Stimulated activated CD8-positive, alpha-beta memory T cell treated with anti-CD3 and anti-CD28 coated beads, Interleukin-7, amount 100 ng/mL, for 1 hour (primary cell): ENCODE measurements at places on chromosomes 6 and 20.

DNA sequence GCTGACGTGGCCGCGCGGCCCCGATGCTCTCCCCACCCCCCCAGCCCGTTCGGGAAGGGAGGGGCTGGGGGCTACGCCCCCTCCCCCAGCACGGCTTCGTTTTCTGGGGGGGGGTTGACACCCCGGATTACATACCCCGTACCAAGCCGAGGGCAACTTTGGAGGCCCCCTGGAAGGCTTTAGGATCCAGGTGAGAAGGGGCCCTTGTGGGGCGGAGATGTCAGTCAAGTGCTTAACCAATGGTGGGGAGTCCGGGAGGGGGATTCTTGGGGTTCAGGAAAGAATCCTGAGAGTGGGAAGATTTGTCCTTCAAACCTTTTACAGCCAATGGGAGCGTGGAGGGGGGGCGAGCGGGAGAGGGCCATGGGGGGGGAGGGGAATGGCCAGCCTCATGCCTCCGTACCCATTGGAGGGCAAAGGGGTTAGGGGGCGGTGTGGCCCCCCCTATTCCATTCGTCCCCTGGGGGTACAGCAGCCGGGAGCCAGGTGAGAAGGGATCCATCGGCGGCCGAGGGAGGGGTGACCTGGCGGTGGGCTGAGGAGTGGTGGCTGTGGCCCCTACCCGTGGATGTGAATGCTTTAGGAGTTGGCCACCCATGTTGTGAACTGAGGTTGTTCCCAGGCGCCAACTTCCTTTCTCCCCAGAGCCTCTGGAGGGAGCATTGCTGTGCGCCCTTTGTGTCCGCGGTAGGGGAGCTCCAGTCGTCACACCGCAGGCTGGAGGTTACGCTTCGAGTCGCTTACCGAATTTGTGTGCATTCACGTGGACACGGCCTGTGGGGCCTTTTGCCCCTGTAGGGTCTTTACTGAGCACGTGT, 682 bp downstream of the BRD2 start:
- DNase-seq: no peak

DNA sequence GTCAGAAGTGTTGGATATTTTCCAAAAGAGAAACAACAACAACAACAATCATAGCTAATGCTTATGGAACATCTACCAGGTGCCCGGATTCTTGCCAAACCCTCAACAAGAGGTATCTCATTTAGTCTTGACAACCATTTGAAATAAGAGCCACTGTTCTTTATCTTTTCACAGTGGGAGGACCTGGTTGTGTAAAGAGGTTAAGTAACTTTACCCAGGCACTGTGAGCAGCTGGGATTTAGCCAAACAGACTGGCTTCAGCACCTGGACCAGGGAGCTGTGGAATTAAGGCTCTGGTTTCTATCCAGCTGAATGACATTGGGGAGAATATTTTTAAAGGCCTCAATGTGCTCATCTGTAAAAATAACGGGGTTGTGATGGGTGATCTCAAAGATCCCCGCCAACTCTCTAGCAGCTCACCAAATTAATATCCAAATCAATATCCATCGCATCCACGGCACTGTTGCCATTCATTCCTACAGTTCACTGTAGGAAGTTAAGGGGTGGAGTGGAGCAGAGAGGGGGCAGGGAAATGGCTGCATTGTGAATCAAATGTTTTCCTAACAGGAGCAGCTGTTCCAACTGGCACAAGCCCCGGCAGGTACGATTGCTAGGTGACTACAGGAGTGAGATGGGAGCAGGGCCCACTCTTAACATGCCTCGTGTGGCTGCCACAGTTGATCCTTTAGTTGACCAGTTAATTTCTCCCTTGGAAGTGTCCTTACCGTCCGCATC, 61.8 kb downstream of the GCNT2 start:
- no peak for DNase-seq

DNA sequence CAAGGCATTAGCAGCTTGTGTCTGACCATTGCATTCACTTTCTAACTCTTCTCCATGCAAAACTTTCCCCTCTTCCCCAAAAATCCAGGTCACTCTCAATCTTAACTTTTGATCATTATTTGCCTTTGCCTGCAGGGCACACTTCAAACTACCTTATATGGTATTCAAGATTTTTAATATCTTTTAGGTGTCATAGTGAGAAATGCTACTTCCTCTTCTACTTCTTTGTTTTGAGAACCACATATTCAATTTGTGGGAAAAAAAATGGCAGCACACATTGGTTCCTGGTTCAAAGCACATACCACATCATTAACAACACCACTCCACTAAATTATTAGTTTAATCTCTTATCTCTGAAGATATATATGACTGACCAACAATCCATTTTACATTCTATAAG, 1267.0 kb upstream of the CITED2 start:
- DNase-seq: no peak

GRCh38 chr6:78861509-78861908, 5.8 kb upstream of the IRAK1BP1 start:
- DNase-seq: no peak

DNA sequence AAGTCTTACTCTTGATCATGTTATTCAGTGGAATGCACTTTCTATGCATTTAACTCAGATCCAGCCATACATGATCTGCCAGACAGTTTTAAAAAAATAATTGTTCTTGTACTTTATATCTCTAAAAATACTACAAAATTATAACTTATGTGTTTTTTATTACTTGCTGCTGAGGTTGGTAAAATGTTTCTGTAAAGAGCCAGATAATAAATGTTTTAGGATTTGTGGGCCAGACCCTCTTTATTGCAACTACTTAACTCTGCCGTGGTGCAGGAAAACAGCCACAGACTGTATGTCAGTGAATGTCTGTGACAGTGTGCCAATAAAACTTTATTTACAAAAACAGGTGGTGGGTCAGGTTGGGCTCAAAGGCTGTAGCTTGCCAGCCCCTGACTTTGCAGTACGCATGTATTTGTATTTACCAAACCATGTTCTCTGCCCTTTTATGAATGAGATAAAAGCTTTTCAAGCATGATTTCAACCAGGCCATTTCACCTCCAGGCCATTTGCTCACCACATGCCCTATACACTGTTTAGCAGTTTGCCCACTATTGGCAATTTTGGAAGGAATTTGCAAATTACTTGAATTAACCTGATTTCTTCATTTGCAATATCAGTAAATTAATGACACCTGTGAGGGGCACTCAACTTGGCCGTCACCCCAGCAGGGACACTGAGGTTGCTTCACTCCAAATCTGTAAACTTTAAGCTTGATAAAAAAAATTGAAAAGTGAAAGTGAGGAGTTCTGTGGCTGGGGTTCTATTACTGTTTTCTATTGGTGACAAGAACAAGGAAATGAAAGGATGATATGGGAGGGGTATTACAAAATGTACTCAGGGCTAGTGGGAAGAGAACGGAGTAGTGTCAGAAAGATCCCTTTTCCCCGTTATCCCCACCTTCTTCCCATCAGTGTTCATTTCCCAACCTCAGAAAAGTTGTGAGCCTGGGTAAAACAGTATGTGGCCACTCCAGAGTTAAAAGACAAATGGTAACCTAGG, 133.4 kb downstream of the CEBPB start:
- DNase-seq: no peak

GRCh38 chr6:165615636-165616035, 47.4 kb downstream of the PDE10A start:
- DNase-seq: no peak

GRCh38 chr6:45256697-45257695, 71.1 kb upstream of the RUNX2 start:
- no peak for DNase-seq

GRCh38 chr6:55445648-55446204, 118.5 kb downstream of the GFRAL start:
- DNase-seq: no peak

DNA sequence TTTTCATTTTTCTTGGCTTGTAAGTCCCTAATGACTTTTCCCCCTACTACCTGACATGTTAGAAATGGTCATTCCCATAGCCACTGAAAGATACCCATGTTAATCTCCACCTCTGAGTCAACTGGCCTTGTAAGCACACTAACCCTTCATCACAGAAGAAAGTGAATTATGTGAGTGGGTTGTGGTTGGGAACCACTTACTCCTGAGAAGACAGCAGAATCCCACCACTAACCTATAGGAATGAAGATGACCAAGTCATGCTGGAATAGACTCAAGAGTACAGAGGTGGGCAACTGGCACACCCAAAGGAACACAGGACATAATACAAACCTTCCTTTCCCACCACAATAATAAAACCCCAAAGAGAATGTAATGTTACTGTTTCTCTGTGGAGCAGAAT, 30.1 kb downstream of the RAMACL start:
- DNase-seq: no peak

DNA sequence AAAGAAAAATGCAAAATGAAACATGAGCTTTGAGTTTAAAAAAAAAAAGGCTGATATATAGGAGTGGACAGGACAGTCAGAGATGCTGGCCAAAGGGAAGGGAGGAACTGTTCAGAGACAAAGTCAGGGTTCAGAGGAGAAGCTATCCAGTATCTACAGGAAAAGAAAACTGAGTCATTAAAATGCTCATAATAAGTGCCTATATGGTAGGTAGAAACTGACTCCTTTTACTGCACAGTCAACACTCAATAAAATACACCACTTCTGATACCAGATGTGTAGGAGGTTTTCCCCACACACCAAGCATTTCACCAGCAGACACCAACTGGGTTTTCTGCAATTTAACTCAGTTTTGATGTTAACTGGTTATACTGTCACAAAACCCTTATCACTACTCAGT, 32.9 kb downstream of the FRK start:
- no peak for DNase-seq

- DNase-seq: no peak
Measured at GRCh38 chr6:30000156-30000791, 57.9 kb downstream of the HLA-A start.

DNA sequence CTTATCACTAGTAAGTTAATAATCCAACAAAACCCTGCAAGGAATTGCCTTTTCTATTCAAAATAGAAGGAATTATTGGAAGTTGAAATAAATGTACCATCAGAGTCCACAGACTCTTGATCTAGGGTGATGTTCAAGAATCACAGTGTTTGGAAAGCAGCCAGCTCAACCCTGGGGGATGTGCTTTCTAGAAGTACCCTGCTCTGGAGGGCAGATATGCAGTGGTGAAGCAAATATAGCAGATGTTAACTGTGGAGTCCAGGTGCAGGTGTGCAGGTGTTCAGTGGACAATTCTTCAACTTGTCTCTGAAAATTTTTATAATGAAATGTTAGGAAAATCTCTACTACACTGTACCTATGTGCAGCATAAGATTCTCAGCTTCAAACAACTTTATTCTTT, 9.1 kb upstream of the INSM1 start:
- DNase-seq: no peak

GRCh38 chr20:2301164-2301622, 5.4 kb downstream of the TGM3 start:
- DNase-seq: no peak

DNA sequence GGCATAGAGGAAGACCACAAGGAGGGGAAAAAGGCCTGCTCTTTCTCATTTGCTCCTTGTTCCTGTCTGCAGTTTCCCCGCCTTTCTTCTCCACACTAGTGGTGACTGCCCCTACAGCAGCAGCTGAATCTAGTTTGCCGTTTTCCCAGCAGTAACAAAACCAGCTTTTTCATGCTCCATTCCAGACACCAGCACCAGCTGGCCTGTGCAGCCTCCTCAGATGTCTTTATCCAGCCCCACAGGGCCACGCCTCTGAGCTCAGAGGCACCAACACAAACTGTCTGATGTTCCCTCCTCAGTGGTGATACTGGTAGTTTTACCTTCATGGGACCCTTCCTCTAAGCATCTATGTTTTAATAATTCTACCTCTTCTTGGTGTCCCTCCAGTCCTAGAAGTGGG, 70.4 kb upstream of the SLC24A3 start:
- DNase-seq: no peak

- DNase-seq: no peak
Measured at GRCh38 chr6:164477101-164477500, 832.3 kb downstream of the C6orf118 start.

DNA sequence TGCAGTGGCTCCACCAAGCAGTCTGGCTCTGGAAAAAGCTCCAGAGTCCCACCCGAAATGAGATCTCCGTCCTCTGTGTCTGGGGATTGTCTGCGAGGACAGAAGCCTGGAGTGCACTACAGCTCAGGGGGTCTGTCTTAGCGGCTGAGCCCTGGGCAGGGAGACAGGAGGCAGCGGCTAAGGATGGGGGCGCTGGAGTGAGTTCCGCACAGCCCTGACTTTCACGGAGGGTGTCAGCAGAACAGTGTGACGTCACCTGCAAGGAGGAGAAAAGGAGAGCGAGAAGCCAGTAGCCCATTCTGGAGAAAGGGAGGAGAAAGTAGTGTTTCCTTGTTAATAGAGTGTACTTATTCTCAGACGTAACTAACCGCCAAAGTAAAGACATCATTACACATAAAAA, 97.6 kb downstream of the FAM50B start:
- no peak for DNase-seq

DNA sequence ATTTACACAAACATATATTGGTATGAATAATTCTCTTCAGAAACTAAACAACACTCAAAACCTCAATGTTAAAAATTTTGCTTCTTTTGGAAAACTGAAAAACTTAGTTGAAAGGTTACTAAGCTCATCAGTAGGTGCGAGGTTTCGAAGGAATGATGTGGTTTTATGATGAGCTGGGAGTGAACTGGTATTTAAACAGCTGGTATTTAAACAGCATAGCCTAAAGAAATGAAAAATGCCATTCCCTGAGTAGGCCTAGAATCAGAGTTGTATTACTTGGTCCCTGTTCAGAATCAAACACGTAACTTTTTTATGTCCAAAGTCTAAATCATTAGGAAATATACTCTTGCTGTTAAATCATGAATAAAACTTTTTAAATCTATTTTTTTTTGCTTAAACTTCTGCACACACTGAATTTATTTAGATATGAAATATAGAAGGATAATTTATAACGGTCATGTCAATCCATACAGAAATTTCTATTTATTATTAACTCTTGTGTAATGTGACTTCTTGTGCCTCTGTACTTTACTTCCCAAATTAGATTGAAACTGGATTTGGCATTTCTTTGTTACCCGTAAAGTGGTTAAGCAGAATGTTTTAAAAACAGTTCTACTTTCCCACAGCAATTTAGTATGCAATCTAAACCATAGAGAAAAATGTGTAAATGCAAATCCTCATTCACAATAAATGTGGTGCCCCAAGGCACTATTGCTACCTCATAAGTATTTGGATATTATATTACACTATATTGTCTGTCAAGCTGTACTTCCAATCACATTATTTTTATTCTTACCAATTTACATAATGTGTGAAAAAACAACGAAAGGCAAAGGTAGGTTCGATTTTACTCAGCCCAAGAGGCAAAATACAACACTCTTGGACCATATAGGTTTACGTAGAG, 124.1 kb downstream of the HS3ST5 start:
- no peak for DNase-seq

DNA sequence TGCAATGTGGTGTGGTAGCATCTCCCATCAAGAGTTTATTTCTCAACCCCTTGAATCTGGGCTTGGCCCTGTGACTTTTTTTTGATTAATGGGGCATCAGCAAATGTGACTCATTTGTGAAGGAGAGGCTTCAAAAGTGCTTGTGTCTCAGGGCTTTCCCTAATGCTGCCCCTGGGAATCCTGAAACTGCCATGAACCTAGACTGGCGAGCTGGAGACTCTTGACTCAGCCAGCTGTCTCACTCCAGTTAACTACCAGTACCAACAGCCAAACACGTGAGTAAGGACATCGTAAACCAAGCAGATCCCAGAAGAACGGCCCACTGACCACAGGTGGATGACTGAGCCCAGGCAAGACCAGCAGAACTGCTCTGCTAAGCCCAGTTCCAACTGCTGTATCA, 72.8 kb upstream of the ADTRP start:
- no peak for DNase-seq
